ENCODE measurements at places on chromosomes 6 and 20. TPM values are rescaled to one million over a fixed set of nuclear protein-coding genes. Genes with fewer than 3 reads are reported as not detected.

TPD52L1 gene
- not detected for total RNA-seq

SEL1L2 gene
- not detected for total RNA-seq

TAAR9 gene
- not detected for total RNA-seq

B4GALT5 gene
- 13.7 TPM for total RNA-seq

- no peak overlapping the region for H3K4me3 ChIP-seq
- H3K4me1 ChIP-seq: no peaks in the 10 kb centered on the region
- peaks cover 13% of the 10 kb centered on the region for H3K27me3 ChIP-seq
- H3K36me3 ChIP-seq: no peaks in the 10 kb centered on the region
- H3K27ac ChIP-seq: no peak overlapping the region
- DNase-seq: no peak
These were observed 29.6 kb upstream of the DNAAF9 start for GRCh38 chr20:3436864-3437574.

TAGAP gene
- total RNA-seq: 106 TPM

DNA sequence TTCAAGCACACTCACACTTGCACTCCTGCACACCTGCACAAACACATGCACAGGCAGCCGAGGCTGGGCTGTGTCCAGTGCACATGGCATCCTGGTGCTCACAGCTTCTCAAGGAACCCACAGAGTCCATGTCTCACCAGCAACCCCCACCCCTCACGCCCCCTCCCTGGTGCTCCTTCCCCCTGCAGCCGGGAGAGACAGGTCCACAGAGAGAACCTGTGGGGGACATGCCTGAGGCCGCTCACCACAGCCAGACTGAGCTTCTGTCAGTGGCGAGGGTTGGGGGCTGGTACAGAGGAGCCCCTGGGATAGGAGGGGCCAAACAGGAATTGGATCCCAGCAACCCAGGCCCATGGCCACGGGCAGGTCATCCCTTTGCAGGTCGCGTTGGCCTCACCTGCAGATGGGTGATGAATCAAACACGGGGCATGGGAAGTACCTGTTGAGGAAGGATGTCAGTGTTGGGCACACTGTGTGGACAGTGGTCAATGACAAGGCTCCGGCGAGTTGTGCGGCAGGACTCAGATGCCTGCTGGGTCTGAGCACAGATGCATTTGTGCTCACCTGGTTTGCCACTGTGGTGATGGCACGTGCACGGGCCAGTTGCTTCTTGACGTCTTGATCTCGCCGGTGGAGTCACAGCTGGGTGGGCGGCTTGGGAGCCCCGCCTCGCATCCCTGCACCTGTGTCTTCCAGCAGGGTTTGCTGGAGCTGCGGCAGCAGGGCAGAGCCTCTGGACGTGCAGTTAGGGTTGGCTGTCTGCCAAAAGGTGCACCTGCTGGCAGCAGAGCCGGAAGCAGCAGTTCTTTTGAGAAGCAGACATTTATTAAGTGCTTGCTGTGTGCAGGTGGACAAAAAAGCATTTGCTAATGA lies 113.0 kb downstream of the ERMARD start:
- no peaks in the 10 kb centered on the region for H3K27me3 ChIP-seq
- peaks cover 2% of the 10 kb centered on the region for H3K36me3 ChIP-seq
- H3K4me1 ChIP-seq: peaks cover 16% of the 10 kb centered on the region
- H3K4me3 ChIP-seq: no peak overlapping the region
- H3K27ac ChIP-seq: no peak overlapping the region

- no peaks in the 10 kb centered on the region for H3K27me3 ChIP-seq
- peak; percentile 28 for DNase-seq
- no peaks in the 10 kb centered on the region for H3K36me3 ChIP-seq
- no peaks in the 10 kb centered on the region for H3K4me1 ChIP-seq
These were observed 648.8 kb upstream of the AGPAT4 start for GRCh38 chr6:161922631-161923119.

LRRN4 gene
- total RNA-seq: not detected

DNA sequence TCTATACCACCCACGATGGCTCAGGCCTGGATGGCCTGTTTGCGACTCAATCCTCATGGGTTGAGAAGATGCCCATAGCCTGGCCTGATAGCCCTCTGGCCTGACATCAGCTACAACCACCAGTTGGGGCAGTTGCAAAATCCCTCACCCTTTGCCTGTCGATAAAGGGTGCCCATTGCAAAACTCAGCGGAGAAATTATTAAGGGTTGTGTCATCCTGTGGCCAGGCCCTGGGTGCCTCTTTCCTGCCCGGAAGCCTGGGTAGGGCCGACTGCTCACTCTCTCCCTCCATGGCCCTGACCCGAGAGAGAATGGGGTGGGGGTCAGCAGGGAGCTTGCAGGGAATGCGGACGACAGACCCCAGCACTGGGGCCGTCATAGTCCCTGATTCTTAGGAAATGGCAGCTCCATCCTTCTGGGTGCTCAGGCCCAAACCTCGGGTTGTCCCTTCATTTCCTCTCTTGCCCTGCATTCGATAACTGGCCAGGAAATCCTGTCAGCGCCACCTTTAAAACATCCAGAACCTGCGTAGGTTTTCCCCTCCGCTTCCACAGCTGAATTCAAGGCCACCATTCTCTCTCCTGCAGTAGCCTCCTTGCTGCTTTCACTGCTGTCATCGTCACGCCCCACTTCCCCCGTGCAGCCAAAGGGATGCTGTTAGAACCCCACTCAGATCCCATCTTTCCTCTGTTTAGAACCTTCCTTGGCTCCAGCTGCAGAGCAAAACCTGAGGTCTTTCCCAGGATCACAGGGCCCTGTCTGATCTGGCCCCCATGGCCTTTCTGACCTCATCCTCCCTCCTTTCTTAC lies 31.1 kb downstream of the CEBPB start:
- H3K4me3 ChIP-seq: no peak overlapping the region
- H3K36me3 ChIP-seq: no peaks in the 10 kb centered on the region
- H3K4me1 ChIP-seq: peaks cover 14% of the 10 kb centered on the region
- peaks cover 4% of the 10 kb centered on the region for H3K27me3 ChIP-seq

SEMG1 gene
- not detected for total RNA-seq

ARFGAP1 gene
- total RNA-seq: 87.6 TPM

CSTF1 gene
- total RNA-seq: 58.3 TPM

CLPSL2 gene
- total RNA-seq: not detected

DOK5 gene
- total RNA-seq: not detected

ARHGAP40 gene
- total RNA-seq: not detected

- peaks cover 2% of the 10 kb centered on the region for H3K4me1 ChIP-seq
- no peak overlapping the region for H3K4me3 ChIP-seq
- peaks cover 11% of the 10 kb centered on the region for H3K36me3 ChIP-seq
These were observed 164.2 kb downstream of the DTNBP1 start for GRCh38 chr6:15498640-15499039.

DNA sequence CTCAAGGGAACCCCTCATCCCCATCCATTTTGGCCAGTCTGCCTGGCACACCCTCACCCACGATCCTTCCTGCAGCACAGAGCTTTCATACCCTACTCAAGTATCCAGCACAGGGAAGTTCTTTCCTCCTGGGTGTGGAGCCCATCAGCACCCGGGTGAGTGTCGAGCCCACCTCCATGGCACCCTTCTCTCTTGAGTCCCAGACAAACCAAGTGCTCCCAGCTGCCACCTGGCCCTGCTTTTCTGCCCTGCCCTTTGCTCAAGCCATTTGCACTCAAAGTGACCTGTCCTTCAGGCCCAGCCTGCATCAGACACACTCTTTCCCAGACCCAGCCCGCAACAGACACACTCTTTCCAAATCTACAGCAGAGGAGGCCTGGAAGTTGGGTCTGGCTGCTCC lies 257.2 kb downstream of the DLL1 start:
- no peaks in the 10 kb centered on the region for H3K4me1 ChIP-seq
- H3K36me3 ChIP-seq: peaks cover 4% of the 10 kb centered on the region

- no peaks in the 10 kb centered on the region for H3K27me3 ChIP-seq
- H3K4me1 ChIP-seq: peaks cover 8% of the 10 kb centered on the region
- no peak overlapping the region for H3K27ac ChIP-seq
- DNase-seq: no peak
- H3K36me3 ChIP-seq: peaks cover 10% of the 10 kb centered on the region
These were observed 166.1 kb downstream of the CDKAL1 start for GRCh38 chr6:20700375-20700774.

GRCh38 chr6:121961619-121962125 lies 437.8 kb upstream of the HSF2 start:
- no peaks in the 10 kb centered on the region for H3K36me3 ChIP-seq
- no peaks in the 10 kb centered on the region for H3K27me3 ChIP-seq
- no peak overlapping the region for H3K27ac ChIP-seq
- peaks cover 10% of the 10 kb centered on the region for H3K4me1 ChIP-seq
- H3K4me3 ChIP-seq: no peak overlapping the region

Measured in activated naive CD8-positive, alpha-beta T cell treated with anti-CD3 and anti-CD28 coated beads, Interleukin-2, amount 10 ng/mL, durations not matched to agents 7 days and 5 days (primary cell).